ENCODE measurements at places on chromosomes 5 and 9.

DNA sequence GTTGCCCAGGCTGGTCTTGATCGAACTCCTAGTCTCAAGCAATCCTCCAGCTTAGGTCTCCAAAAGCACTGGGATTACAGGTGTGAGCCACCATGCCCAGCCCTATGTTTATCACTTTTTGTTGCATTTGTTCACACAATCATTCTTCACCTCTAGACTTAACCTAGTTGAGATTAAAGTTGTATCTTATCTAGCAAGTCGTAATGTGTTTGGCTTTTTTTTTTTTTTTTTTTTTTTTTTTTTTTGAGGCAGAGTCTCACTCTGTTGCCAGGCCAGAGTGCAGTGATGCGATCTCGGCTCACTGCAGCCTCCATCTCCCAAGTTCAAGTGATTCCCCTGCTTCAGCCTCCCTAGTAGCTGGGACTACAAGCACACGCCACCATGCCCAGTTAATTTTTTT lies 90.2 kb upstream of the C9orf72 start:
- no peak for DNase-seq

DNA sequence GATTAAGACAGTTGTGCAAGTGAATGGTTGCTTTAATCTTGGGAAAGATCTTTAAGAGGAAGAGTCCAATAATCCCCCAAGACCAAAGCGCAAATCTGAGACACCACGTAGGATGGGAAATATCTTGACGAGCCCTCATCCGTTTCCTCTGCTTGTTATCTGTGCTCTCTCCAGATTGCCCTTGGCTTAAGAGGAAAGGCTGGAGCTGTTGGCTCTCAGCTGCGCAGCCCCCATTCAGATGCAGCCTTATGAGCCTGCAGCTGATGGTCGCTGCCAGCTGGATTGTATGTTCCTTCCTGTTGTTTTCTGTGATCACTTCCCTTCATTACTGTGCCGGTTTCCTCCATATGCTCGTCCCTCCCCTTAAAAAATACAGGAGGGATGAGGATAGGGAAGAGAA lies 47.7 kb downstream of the PWWP2A start:
- DNase-seq = no peak

DNA sequence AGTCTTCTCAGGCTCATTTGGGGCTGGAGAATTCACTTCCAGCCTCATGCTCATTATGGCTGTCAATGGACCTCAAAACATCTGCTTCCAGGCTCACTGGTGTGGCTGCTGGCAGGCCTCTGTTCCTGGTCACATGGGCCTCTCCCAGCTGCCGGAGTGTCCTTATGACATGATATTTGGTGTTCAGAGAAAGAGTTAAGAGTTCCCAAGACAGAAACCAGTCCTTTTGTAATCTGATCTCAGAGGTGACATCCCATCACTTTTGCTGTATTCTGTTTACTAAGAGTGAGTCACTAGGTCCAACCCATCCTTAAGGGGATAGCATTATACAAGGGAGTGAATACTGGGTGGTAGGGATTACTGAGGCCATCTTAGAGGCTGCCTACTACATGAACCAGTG lies 104.6 kb downstream of the CACNA1B start:
- no peak for DNase-seq

- DNase-seq = no peak
These were observed 7.3 kb upstream of the RAI14 start for GRCh38 chr5:34648840-34649158.

GRCh38 chr9:28124917-28125316 lies 551.6 kb upstream of the C9orf72 start:
- DNase-seq = no peak

DNA sequence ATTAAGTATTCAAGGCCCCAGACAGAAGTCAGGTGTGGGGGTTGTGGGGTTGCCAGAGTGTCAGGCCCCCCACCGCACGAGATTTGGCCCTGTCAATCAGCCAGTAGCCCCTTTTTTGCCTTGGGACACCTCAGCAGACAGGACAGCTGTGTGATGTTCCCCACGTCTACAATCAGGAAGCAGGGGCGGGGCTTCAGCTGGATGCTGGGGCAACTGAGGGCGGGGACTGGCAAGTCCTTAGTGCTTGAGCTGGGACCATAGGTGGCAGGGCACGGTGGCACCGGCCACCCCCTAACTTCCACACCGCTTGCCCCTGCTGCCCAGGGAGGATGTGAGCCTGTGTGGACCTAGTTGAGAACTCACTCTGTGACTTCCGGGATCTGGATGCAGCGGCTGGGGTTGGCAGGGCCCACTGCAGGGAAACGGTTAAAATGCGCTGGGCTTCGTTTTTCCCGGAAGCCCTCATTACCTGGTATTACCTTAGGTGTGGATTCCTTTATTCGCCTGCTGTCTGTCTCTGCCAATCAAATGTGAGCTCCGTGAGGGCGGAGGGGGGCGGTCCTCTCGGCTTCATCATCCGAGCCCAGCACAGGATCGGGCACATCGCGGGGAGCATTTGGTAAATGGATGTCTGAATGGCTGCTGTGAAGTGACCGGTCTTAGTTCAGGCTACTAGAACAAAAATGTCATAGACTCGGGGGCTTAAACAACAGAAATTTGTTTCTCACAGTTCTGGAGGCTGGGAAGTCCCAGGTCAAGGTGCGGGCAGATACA lies 7.5 kb upstream of the GTF3C5 start:
- DNase-seq = no peak

DNA sequence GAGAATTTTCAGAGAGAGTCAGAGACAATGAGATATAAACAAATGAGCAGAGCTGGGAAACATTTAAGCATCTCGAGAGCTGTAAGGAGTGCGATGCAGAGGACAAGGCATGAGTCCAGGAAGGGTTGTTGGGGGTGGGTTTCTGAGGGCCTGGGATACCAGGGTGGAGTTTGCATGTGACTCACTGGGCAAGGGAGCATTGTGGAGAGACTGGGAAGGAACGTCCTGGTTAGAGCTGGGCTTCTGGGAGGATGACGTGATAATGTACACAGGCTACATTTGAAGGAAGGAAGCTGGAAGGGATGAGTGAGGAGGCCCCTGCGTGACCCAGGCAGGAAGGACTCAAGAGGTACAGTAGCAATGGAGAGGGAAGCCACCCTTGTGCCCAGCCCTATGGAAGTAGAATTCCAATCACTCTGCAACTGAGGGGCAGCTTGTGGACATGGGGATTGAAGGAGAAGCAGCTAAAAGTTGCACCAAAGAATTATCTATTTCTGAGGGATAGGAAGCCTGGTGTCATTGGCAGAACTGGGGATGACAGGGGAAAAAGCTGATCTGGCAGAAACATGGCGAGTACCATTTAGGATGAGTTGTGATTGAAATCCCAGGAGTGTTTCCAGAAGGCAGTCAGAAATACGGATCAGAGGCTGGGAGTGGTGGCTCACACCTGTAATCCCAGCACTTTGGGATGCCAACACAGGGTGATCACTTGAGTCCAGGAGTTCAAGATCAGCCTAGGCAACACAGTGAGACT lies 59.3 kb upstream of the AFAP1L1 start:
- no peak for DNase-seq

GRCh38 chr9:78316166-78316892 lies 19.4 kb downstream of the PSAT1 start:
- DNase-seq = no peak

GRCh38 chr5:124912638-124913328 lies 166.3 kb upstream of the ZNF608 start:
- DNase-seq = no peak

- DNase-seq = no peak
These were observed 57.2 kb upstream of the DHFR start for GRCh38 chr5:80711938-80712337.

GRCh38 chr9:33375238-33375840 lies 27.0 kb downstream of the AQP7 start:
- DNase-seq = no peak

GRCh38 chr5:96091874-96092273 lies 130.2 kb upstream of the ELL2 start:
- no peak for DNase-seq

- no peak for DNase-seq
These were observed 102.2 kb downstream of the PARP8 start for GRCh38 chr5:50768634-50769033.

GRCh38 chr5:15252331-15252730 lies 247.6 kb upstream of the FBXL7 start:
- no peak for DNase-seq

GRCh38 chr5:2168601-2169429 lies 286.1 kb upstream of the IRX4 start:
- no peak for DNase-seq

GRCh38 chr5:157324237-157324636 lies 58.3 kb downstream of the CYFIP2 start:
- no peak for DNase-seq

- DNase-seq = no peak
These were observed 127.9 kb downstream of the ELAVL2 start for GRCh38 chr9:23698161-23698560.

DNA sequence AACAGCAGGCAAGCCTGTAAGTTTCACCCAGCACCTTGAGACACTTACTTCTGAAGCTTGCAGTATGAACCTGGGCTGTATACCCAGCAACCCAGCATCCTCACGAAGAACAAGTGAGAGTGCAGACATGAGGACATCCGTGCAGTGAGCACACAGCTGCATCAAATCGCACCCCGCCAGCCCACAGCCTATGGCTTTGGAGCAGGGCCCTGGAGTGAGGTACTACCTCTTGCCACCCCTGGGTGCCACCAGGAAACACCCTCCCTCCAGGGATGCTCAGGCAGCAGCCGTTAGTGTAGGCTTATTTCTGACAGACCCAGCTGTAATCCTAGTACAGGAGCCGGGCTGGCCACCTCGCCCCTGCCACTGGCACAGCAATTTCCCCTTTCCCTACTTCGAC lies 81.4 kb downstream of the ATPSCKMT start:
- DNase-seq = no peak

- no peak for DNase-seq
These were observed 19.3 kb upstream of the RXRA start for GRCh38 chr9:134306636-134307600.

DNA sequence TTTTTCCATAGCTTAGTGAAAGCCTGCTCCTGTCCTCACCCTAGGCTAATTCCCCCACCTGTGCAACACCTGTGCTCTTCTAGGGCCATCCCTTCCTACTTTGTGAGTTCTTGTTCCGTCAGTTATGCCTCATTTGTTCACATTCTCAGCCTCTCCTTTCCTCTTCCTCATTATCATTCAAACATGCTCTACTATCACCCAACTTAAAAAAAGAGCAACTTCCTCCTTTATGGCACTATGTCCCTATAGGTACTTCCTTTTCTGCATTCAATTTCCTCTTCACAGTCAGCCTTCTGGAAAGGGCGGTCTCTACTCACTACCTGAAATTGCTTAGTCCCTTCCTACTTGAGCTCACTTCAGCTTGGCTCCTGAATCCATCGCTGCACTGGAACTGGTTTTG lies 111.8 kb upstream of the LHFPL2 start:
- DNase-seq = no peak

GRCh38 chr9:19229595-19230354 lies 718 bp upstream of the DENND4C start:
- peak; percentile 65 for DNase-seq
